ENCODE measurements at places on chromosomes 7 and 10.

DNA sequence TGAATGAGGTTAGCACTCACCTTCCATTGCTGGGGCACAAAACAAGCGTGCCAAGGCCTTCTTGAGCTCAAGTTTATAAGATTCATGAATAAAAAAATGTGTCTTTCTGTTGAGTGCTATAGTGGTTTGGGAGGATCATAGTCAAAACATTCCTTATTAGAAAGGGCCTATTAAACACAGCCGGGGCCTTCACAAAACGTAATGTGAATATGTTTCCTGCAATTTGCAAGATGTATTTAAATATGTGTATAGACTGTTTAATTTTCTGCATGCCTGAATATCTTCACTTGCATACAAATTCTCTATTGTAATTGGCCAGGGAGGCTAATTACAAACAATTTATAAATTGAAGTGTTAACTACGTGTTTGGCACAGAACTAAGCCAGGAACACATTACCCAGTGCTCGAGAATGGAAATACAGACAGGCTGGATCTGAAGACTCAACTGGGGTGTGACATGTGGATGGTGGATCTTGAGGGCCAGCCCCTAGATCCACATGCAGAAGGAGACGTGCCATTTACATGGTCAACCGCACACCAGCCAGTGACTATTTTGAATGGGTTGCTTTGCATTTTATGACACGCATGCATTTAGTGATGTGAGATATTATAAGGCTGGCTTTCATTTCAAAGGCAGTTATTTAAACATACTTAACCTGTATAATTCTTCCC is 31.3 kb downstream of the LYZL2 start:
- DNase-seq = no peak

- no peak for DNase-seq
These were observed 71.5 kb downstream of the IDE start for GRCh38 chr10:92502296-92502808.

DNA sequence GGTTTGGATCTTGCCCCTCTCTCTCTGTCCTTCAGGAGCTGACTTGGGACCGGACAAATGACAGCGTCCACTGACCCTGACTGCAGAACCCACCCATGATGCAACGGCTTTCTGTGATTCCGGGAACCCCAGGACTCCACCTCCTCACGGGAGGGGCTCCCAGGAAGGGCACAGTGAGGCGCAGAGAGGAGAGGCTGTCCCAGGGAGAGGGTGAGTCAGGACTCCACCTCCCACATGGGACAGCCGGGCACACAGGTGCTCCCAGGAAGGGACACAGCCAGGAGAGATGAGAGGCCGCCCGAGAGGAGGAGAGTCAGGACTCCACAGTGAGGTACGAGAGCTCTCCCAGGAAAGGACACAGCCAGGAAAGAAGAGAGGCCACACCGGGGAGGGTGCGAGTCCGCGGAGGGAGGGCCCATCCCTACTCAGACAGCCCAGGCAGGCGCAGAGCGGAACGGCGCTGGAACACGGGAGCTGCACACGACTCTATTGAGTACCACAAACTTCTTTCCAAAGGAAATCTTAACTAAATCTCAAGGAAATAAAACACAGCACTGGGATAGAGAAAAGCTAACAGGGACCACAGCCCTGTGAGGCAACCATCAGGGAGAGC is 162.5 kb downstream of the MAD1L1 start:
- no peak for DNase-seq

GRCh38 chr10:11207560-11207844 is 189.8 kb downstream of the CELF2 start:
- DNase-seq = no peak

- no peak for DNase-seq
These were observed 51.0 kb upstream of the OSBPL3 start for GRCh38 chr7:25031007-25031406.

GRCh38 chr10:24834869-24835268 is 111.2 kb upstream of the ARHGAP21 start:
- no peak for DNase-seq

DNA sequence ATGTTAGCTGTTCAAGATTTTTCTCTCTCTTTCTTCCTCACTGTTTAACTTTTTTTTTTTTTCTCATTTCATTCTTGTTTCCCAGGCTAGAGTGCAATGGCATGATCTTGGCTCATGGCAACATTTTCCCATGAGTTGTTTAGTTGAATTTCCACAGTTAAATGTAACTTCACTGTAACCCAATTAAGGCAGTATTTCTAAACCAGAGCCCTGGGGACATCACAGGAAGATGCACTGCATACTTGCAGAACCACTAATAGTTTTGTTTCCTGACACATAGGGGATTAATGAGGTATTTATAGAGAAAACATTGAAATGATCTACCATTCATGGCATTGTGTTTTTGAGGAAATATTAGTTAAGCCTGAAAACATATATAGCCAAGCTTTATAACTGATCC is 795.6 kb upstream of the GHITM start:
- no peak for DNase-seq

DNA sequence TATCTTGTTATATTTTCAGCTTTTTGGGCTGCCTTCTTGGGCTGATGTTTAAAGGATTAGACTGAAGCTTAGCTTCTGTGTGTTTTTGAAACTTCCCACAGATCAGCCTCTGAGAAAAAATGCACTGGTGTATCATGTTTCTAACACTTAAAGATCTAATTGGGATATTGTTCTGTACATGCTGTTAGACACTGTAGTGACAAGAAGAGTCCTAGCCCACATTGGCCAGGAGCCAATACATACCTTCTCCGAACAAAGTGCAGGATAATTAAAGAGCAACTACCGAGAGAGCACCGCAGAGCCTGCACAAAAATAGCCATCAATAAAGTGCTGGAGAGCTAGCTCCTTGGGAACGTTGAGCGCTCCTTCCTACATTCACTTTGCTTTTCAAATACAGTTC is 289.4 kb upstream of the SP8 start:
- no peak for DNase-seq

DNA sequence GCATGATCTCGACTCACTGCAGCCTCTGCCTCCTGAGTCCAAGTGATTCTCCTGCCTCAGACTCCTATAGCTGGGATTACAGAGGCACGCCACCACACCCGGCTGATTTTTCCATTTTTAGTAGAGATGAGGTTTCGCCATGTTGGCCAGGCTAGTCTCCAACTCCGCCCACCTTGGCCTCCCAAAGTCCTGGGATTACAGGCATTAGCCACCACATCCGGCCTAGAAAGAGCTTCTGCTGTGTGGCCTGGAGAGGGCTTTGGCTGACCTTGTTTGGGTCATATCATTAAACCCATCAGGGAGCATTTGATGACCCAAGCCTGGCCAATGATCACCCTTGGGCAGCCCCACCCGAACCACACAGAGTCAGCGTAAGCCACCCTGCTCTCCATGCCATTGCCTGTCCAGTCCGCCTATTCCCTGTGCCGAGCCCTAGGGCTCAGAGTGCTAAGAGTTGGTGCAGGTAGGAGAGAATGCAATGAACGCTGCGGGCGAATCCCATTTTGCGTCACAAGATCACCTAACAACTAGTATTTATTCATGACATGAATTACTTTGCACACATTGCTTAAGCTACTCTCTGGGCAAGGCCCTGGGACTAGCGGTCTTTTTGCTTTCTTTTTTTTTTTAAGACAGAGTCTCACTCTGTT is 22.3 kb upstream of the GDI2 start:
- DNase-seq = no peak

DNA sequence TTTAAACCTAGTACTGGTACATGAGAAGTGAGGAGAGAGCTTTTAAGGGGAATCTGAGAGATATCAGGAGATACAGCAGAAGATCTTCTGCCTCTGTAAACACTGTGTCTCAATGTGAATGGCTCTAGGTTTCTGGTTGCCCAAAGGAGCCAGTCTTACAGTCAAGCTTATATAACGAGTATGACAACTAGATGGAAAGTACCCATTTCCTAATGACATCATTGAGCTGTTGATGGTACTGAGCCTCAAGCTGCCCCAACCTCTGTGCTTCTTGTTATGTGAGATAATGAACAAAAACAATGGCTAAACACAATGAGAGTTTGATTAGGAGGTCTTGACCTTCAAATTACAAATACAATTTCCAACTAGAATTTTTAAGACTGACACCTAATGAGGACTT is 451.5 kb downstream of the SORCS1 start:
- DNase-seq = no peak

DNA sequence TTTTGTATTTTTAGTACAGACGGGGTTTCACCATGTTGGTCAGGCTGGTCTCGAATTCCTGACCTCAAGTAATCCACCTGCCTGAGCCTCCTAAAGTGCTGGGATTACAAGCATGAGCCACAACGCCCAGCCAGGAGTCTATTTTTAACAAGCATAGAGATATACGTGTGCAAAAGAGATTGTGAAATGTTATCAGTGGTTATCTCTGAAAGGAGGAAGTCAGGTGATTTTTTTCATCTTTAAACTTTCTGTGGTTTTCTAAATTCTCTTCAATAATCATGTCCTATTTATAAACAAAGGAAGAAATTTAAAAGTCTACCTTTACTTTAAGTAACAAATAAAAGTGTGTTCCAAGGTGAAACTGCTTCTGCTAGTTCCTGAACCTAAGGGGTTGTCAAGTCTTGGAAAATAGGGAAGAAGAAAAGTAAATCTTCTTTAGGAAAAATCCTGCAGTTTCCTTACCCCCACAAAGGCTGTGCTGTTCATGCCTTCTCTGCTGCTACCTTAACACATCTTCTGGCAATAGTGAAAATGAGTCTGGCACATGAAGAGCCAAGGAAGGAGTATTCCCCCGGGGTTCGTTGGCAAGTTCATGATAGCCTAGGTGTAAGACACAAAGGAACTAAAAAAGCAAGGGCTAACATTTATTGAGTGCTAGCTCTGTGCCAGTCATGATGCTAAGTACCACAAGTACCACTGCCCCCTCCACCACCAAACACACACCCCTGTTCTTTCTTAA is 51.1 kb downstream of the CYP26A1 start:
- no peak for DNase-seq

GRCh38 chr7:14834456-14834855 is 68.1 kb downstream of the DGKB start:
- DNase-seq = no peak

GRCh38 chr7:128381161-128381821 is 19.8 kb upstream of the PRRT4 start:
- peak; percentile 14 for DNase-seq

DNA sequence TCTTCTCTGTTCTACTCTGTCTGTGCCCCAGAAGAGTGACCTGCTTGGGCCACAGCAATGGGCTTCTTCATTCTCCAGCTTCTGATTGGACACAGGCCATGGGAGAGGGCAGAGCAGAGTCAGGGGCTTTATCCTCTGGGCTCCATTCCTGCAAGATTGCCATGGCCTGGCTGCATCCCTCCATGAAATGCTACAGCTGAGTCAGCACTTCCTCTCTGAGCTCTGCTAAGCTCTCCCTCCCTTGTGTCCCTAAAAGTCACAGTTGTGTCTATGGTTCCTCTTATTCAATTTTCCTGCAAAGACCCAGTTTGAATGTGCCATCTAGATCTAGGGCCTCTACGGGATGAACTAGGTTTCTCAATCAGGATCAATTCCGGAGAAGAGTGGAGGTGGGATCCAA is 903.8 kb downstream of the TYW1 start:
- no peak for DNase-seq
